Gastroesophageal sphincter (tissue), 4 donors: ENCODE measurements at places on chromosomes 4 and X. TPM values are rescaled to one million over a fixed set of nuclear protein-coding genes. Genes with fewer than 3 reads are reported as not detected.

CCDC110 gene
- total RNA-seq = 7.5 TPM

SHROOM3 gene
- 127 TPM for total RNA-seq

DNA sequence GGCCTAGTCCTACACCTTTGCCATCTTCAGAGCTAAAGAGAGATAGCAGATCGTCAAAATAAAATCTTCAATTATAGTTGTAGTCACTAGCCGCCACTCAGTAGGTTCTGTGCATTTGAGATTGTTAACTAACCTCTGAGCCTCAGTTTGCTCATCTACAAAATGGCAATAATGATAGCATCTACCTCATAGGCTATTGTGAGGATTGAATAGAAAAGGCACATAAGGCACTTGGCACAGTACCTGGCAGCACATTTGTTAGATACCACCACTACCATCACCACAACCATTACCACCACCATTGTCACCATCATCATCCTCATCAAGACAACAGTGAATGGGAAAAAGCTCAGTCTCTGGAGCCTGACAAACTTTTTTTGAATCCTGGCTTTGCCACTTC lies 134.6 kb downstream of the AMMECR1 start:
- ATAC-seq = no peak

- ATAC-seq = no peak
Measured at GRCh38 chr4:16659079-16659478, 239.4 kb downstream of the LDB2 start.

DNA sequence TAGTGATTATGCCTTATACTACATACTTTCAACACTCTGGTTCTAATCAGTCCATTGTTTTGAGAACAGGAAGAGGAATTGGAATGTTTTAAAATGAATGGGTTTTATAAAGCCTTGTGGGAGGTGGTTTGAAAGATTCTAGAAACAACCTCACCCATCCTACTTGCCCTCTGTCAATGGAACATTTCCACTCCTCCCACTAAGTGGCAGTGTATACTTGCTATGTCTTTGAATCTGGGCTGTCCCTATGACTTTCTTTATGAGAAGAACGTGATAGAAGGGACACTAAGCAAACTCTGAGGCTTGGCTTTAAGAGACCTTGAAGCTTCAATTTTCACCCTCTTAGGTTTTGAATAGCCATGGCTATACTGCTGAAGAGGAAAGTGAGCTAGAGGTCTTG lies 611.2 kb downstream of the PPP4R3C start:
- ATAC-seq = no peak

GRCh38 chr4:8850830-8851188 lies 20.8 kb downstream of the HMX1 start:
- no peak for ATAC-seq

GRCh38 chr4:29037501-29037900 lies 1682.7 kb upstream of the PCDH7 start:
- no peak for ATAC-seq

DNA sequence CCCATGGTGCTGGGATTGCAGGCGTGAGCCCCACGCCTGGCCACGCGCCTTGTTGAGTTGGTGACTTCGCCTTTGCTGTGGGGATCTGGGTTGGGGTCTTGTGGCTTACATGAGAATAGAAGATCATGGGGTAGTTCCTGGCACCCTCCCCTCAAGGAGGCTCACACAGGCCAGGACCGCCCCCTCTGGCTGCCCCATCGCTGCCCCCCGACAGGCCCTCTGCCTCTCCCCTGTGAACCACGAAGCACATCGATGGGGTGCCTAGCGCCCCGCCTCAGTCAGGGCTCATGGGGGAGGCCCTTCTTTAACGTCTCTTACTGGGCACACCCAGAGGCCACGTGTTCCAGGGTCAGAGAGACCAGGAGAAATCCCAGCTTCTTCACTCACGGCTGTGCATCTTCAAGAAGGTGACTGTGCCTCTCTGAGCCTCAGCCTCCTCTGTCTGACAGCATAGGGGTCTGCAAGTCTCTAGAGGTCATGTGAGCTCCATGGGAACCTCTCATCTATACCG lies 23.6 kb upstream of the SPON2 start:
- ATAC-seq = no peak
